ENCODE measurements at places on chromosomes 1 and 21.

GRCh38 chr1:29387210-29387609 lies 150.9 kb downstream of the PTPRU start:
- DNase-seq = no peak

- no peak for DNase-seq
Observed at GRCh38 chr1:113891631-113892220, 4.3 kb upstream of the BCL2L15 start.

DNA sequence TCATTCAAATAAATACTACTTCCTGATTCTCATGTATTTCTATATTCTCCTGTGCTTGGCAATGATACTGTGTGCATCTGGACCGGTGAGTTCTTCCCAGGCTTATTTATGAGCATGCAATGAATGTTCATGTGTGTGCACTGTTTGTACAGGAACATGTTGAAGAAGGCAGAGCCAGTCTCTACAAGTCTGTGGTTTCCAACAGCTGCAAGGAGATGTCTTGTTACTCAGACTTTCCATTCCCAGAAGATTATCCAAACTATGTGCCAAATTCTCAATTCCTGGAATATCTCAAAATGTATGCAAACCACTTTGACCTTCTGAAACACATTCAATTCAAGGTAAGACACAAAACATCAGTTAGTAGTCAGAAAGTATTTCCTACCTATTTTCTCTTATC lies 19.1 kb downstream of the FMO1 start:
- DNase-seq = no peak

- DNase-seq = no peak
Observed at GRCh38 chr1:18972991-18973390, 16.5 kb upstream of the IFFO2 start.

- no peak for DNase-seq
Observed at GRCh38 chr21:44785620-44786335, 15.8 kb downstream of the UBE2G2 start.

DNA sequence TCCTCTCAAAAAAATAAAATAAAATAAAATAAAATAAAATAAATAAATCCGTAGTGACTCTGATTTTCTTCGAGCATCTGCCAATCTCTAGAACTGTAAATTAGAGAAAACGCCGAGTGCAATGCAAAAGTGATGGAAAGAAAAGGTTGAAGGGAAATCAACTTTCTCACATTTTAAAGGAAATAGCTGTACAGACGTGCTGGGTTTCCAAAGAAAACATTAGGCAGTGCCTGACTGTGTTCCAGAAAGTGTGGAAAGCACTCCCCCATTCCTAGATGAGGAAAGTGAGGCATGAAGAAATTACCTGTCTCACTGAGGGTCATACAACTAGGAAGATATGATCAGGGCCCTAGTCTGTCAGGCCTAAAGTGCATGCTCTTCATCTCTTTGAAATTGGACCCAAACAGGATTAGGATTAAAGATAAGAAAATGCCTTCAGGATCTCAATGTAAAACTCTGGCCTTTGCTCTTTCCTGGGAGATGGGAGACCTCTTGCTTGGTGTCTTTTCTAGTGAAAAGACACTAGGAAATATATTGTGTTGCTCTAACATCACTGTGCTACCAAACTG lies 1.8 kb upstream of the PTPN14 start:
- no peak for DNase-seq

DNA sequence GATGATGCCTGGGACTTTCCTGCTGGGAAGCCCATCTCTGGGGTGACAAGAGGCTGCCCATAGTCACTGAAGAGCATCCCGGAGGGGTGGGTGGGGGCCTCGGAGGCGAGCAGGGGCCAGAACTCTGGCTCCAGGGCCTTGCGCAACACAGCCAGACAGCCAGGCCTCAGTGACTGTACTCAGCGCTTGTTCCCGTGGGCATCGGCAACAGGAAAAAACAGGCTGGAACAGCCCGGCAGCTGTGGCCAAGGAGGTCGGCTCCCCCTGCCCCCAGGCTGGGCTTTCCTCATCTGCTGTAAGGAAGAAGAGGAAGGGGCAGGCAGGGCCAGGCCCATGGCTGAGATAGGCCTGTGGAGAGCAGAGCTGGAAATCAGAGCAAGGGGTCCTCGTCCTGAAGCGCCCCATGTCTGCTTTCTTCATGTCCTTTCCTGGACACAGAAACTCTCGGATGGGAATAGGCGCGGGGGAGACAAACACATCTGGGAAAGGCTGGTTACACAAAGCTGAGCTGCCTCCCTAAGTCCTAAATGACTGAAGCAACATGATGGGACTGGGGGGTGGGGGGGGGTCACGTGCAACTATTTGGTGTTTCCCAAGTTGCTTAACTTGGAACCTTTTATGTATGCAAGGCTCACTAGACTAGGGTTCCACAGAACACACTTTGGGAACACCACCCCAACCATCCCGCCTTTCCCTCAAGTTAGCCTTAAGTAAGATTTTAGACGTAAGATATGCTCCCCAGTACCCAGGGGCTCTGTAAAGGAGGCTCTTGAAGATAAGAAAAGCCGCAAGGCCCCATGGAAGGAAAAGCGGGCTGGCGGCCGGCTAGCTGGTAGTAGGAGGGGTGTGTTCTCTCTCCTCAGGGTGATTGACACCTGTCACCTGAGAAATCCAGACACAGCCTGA lies 30.7 kb downstream of the HSPG2 start:
- no peak for DNase-seq

Data from NCI-H446 (cell line).